ENCODE measurements at places on chromosomes 6 and 20.

GRCh38 chr6:44332585-44332984 lies 9.9 kb upstream of the SPATS1 start:
- H3K27ac ChIP-seq, result no peak overlapping the region
- peaks cover 36% of the 10 kb centered on the region for H3K27me3 ChIP-seq
- H3K4me3 ChIP-seq, result no peak overlapping the region
- DNase-seq, result no peak

DNA sequence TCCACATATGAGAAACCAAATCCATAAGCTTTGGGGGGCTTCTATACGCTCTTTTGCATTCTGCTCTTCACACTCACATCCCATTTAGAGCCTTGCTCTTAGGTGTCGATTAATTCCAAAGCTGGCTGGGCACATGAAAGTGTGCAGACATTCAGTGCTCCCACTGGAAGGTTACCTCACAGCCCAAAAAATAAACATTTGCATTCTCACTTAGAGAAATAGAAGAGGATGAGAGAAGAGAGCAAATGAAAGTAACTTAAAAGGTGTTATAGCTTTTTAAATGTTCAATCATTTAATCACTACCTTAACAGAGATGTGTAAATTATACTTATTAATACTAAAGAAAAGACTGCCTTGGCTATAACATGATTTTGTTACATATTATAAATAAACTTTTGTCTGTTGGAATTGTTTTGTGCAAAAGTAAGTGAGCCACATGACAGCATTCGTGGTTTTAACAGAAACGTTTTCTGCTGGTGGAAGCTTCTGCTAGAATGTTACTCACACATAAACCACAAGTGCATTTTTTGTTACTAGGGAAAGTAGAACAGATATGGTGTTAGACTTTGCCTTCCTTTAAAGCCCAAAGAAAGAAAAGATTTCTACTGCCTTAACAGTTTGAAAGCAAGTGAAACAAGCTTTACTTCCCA lies 116.7 kb downstream of the SIM1 start:
- H3K36me3 ChIP-seq, result no peaks in the 10 kb centered on the region
- H3K27ac ChIP-seq, result no peak overlapping the region
- peaks cover 4% of the 10 kb centered on the region for H3K4me1 ChIP-seq

DNA sequence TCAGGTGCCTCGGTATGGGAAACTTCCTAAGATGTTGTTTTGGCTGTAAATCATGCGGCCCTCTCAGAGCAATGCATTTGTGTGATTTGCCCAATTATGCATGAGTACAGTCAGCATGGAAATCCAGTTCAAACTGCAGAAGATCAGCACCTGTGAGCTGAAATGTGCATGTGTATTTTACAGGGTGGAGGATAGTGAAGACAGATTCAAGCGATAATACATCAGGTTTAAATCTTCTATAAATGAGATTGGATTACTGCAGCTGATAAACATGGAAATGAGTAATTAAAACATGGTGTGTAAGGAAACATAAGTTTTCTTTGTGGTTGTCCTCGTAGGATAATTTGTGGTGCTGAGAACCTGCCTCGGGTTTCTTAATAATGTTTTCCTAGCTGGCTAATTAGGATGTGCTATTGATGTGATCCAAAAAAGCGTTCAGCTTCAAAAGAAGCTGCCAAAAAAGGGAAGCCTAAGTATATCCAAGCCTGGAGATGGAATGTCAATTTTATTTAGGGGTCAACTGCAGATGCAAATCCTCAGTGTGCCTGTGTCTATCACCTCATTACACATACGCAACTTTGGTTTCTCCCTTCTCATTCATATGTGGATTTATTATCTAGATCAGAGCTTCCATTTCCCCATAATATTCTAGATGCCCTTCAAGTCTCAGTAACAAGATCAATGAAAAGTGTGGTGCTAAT lies 117.1 kb upstream of the CCDC28A start:
- H3K4me1 ChIP-seq, result peaks cover 19% of the 10 kb centered on the region
- no peak overlapping the region for H3K27ac ChIP-seq
- H3K36me3 ChIP-seq, result no peaks in the 10 kb centered on the region
- H3K4me3 ChIP-seq, result no peak overlapping the region
- no peak for DNase-seq

GRCh38 chr6:39892490-39893129 lies 41.7 kb downstream of the MOCS1 start:
- H3K36me3 ChIP-seq, result no peaks in the 10 kb centered on the region
- no peaks in the 10 kb centered on the region for H3K4me1 ChIP-seq
- peak; percentile 16 for DNase-seq
- H3K4me3 ChIP-seq, result no peak overlapping the region
- no peak overlapping the region for H3K27ac ChIP-seq
- H3K27me3 ChIP-seq, result no peaks in the 10 kb centered on the region

DNA sequence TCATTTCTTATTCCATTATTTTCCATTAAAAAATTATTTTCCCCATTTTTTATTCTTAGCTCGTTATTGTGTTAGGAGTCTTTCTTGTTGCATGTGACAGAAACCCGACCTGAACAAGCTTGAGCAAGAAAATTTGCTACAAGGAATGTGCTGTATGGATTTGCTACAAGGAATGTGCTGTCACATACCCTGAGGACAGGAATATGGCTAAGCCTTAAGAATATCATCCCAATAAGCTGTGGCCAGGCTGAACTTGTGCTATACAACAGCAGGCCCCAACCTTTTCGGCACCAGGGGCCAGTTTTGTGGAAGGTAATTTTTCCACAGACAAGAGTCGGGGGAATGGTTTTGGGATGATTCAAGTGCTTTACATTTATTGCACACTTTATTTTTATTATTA lies 114.0 kb downstream of the TRMT11 start:
- no peak overlapping the region for H3K27ac ChIP-seq
- no peaks in the 10 kb centered on the region for H3K27me3 ChIP-seq
- no peak for DNase-seq

DNA sequence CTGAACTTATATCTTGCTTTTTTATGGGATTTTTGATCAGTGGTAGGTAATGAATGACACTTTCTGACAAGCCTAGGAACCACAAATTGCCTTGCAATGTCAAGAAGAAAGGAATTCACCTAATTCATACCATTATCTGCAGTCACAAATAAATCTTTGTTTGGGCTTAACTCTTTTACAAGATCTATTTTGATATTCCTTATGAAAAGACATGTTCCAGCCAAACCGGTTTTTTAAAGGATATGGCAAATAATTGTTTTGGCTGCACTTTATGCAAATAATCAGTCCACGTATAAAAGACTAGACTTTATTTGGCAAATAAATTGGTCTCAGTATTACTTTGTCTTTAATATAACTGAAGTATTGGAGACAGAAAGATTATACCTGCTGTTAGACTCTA lies 771.7 kb upstream of the ADGRB3 start:
- H3K4me1 ChIP-seq, result no peaks in the 10 kb centered on the region
- no peak overlapping the region for H3K27ac ChIP-seq
- no peaks in the 10 kb centered on the region for H3K27me3 ChIP-seq
- DNase-seq, result no peak

GRCh38 chr6:116208056-116208785 lies 45.7 kb downstream of the TSPYL4 start:
- H3K27ac ChIP-seq, result no peak overlapping the region
- no peaks in the 10 kb centered on the region for H3K27me3 ChIP-seq
- H3K4me3 ChIP-seq, result no peak overlapping the region
- H3K36me3 ChIP-seq, result no peaks in the 10 kb centered on the region
- DNase-seq, result no peak

- H3K27ac ChIP-seq, result no peak overlapping the region
- no peak overlapping the region for H3K4me3 ChIP-seq
- peaks cover 3% of the 10 kb centered on the region for H3K36me3 ChIP-seq
These were observed 70.3 kb downstream of the SESN1 start for GRCh38 chr6:109024368-109024767.

DNA sequence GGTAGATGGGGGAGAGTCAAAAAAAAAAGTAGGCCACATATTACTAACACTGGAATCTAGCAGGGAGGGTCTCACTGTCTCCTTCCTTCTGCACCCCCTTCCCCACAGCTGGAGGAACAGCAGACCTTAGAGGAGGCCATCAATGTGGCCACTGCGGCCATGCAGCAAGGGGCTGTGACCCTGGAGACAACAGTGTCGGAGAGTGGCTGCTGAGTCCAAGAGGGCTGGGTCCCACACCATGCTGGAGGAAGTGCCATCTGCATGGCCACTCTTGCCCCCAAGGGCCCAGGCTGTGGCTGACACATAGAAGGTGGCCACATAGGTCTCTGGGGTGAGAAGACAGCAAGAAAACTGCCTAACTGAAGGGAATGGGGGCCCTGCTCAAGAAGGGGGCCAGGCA lies 2.6 kb upstream of the DEF6 start:
- H3K27ac ChIP-seq, result no peak overlapping the region
- no peak for DNase-seq
- H3K4me1 ChIP-seq, result peaks cover 22% of the 10 kb centered on the region
- H3K36me3 ChIP-seq, result peaks cover 47% of the 10 kb centered on the region
- H3K4me3 ChIP-seq, result no peak overlapping the region

DNA sequence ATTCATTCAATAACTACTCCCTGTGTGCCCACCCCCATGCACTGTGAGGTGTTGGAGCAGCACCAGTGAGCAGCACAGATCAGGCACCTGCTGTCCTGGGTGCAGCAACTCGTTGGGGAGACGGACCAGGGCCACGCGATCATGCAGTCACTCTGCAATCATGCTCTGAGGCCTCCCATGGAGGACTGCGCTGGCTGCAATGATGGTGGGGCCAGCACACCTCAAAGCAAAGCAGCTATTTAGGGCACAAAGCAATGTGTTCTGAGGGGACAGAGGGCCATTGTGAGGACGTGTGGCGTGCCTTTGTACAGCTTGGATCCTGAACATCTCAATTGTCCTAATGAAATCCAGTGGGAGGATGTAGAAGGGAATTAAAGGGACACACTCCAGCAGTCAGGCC lies 41.0 kb upstream of the MPC1 start:
- no peaks in the 10 kb centered on the region for H3K36me3 ChIP-seq
- H3K4me3 ChIP-seq, result no peak overlapping the region
- no peak for DNase-seq
- H3K27ac ChIP-seq, result no peak overlapping the region
- peaks cover 20% of the 10 kb centered on the region for H3K4me1 ChIP-seq

- no peaks in the 10 kb centered on the region for H3K27me3 ChIP-seq
- DNase-seq, result no peak
- H3K36me3 ChIP-seq, result no peaks in the 10 kb centered on the region
- H3K27ac ChIP-seq, result no peak overlapping the region
- H3K4me3 ChIP-seq, result no peak overlapping the region
- no peaks in the 10 kb centered on the region for H3K4me1 ChIP-seq
These were observed 403.8 kb downstream of the ADGRB3 start for GRCh38 chr6:69038841-69039240.

DNA sequence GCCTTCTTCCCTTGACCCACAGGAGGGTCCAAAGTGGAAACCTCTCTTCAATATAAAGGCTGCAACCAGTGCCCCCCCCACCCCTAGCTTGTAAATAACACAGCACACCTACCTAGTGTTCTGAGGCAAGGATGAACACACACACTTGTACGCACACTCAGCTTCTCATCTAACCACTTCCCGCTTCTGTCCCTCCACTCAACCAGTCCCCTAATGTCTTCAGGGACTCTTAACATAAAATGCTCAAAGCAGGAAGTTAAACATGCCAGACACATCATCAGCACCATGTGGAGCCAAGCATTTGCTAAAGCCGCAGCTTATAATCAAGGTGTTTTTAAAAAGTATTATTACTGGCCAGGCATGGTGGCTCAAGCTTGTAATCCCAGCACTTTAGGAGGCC lies 35.3 kb downstream of the FOXQ1 start:
- DNase-seq, result no peak
- H3K4me3 ChIP-seq, result no peak overlapping the region

DNA sequence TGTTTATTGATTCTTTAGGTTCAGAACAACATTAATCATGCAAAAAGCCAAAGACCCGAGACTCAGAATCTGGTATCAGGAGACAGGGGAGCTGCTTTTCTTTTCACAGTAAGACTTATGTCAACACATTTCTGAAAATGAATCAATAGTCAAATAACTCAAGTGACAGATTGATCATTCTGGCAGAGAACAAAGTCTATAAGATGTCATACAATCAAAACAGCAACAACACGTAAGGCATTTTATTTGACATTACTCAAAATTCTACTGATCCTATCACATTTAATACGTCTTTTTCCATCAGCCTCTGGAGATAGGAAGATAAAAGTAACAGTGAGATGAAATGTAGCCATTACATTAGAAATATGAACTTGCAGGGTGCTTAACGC lies 93.4 kb upstream of the EEF1E1 start:
- H3K4me3 ChIP-seq, result no peak overlapping the region
- peaks cover 4% of the 10 kb centered on the region for H3K27me3 ChIP-seq
- no peaks in the 10 kb centered on the region for H3K36me3 ChIP-seq

- no peaks in the 10 kb centered on the region for H3K36me3 ChIP-seq
- no peak overlapping the region for H3K4me3 ChIP-seq
- H3K27ac ChIP-seq, result no peak overlapping the region
- H3K27me3 ChIP-seq, result peaks cover 9% of the 10 kb centered on the region
- no peaks in the 10 kb centered on the region for H3K4me1 ChIP-seq
These were observed 258.0 kb downstream of the PHACTR1 start for GRCh38 chr6:12974551-12974950.

DNA sequence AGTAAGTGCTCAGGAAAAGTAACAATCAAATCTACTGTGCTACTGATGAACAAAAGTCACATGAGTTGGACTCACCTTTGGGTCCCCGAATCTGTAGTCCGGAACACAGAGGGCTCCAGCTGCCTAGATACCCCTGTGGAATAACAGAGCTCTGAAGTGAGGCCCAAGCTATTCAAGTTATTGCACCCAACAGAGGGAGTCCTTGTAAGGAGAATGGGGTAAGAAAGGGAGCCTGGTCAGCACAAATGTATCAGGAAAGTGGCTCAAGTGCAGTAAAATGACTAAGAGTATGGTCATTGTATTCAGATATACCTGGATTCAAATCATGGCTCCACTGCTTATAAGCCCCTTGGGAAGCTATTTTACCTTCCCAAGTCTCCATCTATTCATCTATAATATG lies 20.9 kb downstream of the EDN1 start:
- no peaks in the 10 kb centered on the region for H3K36me3 ChIP-seq
- H3K27ac ChIP-seq, result no peak overlapping the region
- H3K4me3 ChIP-seq, result no peak overlapping the region
- H3K4me1 ChIP-seq, result no peaks in the 10 kb centered on the region
- H3K27me3 ChIP-seq, result peaks cover 5% of the 10 kb centered on the region

DNA sequence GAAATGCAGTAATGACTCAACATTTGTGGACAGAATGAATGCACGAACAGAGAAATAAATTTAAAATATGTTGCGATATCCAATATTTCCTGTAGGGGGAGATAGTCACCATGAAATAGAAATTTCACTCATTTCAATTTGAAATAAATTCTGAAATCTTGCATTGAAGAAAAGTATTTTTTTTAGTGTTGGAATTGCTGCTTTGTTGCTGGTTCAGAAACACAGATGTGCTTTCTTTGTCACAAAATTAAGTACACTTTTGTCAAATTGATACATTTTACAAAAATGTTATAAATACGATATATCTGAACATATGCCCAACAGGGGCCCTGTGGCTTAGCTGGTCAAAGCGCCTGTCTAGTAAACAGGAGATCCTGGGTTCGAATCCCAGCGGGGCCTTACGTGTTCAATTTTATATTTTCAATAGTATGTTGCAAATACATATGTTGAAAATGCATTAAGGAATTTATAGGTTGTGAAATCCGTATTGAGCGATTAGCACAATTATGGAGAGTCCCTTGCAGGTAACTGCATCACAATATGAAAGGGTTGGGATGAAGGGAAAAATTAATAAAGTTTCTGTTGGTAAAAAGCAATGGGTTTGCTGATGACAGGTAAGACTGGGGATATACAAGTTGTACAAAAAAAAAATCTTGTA lies 85.4 kb upstream of the PRSS16 start:
- H3K4me3 ChIP-seq, result no peak overlapping the region
- H3K4me1 ChIP-seq, result peaks cover 25% of the 10 kb centered on the region
- DNase-seq, result no peak
- no peaks in the 10 kb centered on the region for H3K27me3 ChIP-seq

Measured in activated CD4-positive, alpha-beta memory T cell treated with anti-CD3 and anti-CD28 coated beads, Interleukin-2, amount 10 ng/mL, durations not matched to agents 7 days and 5 days (primary cell).